ENCODE measurements at places on chromosomes 6 and 20.

DNA sequence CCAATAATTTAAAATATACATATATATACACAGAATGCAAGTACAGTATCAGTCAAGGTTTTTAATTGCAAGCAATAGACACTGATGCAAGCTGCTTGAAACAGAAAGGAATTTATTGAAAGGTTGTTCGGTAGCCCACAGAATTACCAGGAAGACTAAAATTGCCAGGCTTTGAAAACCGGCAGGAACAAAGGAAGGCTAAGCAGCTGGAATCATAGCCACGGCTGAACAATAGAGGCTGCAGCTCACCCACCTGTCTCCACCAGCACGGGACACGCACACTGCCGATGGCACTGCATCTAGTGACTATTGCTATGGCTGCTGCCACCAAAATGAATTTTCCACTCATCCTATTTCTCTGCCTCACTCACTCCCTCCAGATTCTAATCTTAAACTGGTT, 22.0 kb upstream of the L3MBTL3 start:
- no peak for DNase-seq

GRCh38 chr6:142935553-142936517, 9.1 kb downstream of the HIVEP2 start:
- DNase-seq: no peak

- no peak for DNase-seq
Measured at GRCh38 chr6:30922447-30922852, 8.4 kb downstream of the VARS2 start.

DNA sequence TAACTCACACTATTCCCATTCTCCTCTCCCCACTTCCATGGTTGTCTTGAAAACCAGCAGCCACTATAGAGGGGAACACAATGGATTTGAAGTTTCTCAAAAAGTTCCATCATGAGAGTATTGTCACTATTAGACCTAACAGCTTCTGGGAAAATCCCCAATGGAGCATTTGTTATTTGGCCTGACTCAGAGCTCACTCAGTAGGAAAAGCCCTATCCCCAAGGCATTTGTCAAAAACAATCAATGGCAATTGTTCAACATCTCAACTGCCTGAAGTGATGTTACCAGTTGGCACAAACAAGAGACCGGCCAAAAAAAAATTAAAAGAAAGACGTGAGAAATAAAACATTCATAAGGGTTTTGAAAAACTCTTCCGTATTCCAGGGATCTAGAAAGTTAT, 98.8 kb downstream of the MYLK4 start:
- DNase-seq: no peak

GRCh38 chr20:7971536-7972280, 31.4 kb upstream of the HAO1 start:
- DNase-seq: no peak

GRCh38 chr6:111927321-111927720, 54.1 kb upstream of the FYN start:
- DNase-seq: no peak
